ENCODE measurements at places on chromosomes 5 and 9.

DNA sequence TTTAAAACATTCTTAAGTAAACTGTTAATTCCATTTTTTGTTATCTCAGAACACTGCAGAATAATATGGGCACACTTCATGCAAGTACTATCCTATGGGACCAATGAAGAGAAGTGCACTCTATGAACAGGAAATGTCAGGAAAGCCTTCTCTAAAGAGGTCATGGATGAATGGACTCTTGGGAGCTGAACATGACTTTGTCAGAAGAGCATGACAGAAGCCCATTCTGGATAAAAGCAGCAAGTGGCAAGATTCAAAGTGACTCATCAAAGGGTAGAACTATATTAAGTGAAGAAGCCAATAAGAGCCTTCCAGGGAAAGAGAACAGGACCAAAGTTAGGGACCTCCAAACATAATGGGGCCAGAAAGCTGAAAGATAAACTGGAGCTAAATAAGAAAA, 94.0 kb downstream of the RAPGEF6 start:
- peak; percentile 30 for DNase-seq

- no peak for DNase-seq
Measured at GRCh38 chr9:97856857-97857605, 4.0 kb downstream of the FOXE1 start.

DNA sequence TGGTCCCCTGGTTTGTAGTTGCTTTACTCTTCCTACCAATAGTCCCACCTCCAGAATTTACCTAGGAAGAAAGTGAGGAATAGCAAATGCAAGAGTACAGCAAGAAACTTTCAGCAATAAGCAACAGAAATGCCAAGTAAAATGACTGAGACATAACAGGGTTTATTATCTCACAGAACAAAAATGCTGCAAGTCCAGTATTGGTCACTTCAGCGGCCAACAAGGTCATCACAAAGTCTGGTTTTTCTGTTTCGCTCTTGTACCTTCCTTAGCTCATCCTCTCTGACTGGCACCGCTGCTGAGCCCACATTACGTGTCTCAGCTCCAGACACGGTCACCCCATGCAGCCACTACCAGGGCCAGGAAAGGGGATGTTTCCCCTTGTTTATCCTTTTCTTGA, 82.7 kb downstream of the RFK start:
- no peak for DNase-seq

DNA sequence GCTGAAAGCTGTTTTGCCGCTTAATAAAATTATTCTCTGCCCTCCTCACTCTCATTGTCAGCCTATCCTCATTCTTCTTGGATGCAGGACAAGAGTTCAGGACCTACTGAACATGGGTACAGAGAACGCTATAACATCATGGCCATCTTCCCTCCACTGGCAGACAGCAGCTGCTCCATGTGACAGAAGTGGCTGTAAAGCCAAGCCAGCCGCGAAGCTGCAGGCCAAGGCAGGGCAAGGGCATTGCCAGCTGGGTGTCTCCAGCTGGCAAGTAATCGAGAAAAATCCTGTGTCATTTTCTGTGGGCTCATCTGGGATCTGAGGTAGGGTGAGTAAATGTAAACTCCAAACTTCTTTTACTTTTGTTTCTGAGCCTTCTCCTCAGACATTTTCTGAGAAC, 84.8 kb downstream of the SLC25A46 start:
- no peak for DNase-seq

DNA sequence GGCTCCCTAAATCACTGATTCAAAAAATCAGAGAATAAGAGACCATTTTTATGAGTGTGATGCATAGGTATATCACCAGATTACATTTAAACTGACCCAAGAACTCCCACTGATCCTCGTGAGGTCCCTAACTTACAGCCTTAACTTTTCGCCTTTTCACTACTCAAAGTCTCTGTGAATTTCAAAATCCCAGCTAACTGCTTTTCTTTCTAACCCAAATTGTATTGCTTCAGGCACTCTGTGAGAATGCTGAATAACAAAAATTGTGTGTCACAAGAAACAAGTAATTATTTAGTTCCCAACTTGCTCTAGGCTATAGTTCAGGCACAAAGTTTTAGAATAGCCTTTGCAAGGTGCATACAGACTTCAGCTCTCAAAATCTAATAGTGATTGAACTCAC, 368.6 kb downstream of the CHSY3 start:
- no peak for DNase-seq

DNA sequence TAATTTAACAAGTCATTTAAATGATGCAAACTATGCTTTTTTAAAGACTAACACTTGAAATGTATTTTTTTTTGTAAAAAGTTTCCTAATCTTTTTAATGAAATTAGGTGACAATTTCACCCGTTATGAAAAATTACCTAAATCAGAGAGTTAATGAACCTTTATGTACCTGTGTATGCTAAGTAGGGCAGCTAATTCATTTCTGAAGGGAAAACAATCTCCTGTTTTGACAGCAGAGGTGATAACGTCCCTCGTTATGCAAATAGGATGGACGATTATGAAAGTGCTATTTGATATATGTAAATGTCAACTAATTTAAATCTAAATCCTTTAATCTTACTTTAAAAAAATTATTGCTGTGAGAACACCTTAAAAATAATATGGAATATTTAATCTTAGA, 58.8 kb downstream of the MEF2C start:
- DNase-seq: no peak

- no peak for DNase-seq
Measured at GRCh38 chr9:26956860-26957233, 635 bp downstream of the IFT74 start.

- DNase-seq: no peak
Measured at GRCh38 chr9:71901695-71902597, 9.0 kb downstream of the ABHD17B start.

GRCh38 chr5:101838435-101838834, 457.6 kb downstream of the SLCO4C1 start:
- DNase-seq: no peak

GRCh38 chr5:90421136-90421535, 11.6 kb upstream of the CETN3 start:
- DNase-seq: peak; percentile 58

DNA sequence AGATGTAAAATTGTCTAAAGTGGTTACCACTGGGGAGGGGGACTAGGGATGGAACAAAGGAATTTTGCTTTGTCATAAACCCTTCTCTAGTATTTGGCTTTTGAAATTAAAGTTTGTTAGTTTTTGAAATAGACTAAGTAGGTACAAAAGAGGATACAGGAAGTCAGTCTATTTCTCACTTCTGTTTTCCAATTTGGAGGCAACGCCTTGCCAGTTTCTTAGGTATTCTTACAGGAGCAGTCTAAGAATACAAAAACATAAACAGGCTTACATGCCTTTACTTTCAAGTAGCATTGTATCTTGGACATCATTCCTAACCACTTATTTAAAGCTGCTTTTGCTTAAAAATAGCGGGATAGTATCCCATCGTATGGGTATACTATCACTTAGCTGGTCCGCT, 34.4 kb downstream of the ALG2 start:
- no peak for DNase-seq

DNA sequence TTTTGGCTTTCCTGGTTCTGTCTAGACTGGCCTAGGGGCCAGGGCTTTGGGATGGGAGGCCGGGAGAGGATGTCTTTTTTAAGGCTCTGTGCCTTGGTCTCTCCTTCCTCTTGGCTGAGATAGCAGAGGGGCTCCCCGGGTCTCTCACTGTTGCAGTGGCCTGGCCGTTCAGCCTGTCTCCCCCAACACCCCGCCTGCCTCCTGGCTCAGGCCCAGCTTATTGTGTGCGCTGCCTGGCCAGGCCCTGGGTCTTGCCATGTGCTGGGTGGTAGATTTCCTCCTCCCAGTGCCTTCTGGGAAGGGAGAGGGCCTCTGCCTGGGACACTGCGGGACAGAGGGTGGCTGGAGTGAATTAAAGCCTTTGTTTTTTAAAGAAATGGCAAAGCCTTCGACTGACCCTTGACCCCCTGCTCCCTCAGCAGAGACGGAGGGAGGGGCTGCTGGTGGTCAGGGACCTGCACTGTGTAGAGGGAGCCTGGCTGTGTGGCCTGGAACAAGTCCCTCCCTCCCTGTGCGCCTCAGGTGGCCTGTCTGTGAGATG, 11.1 kb downstream of the FPGS start:
- DNase-seq: no peak

- no peak for DNase-seq
Measured at GRCh38 chr9:124671861-124672260, 99.2 kb downstream of the NR6A1 start.

- DNase-seq: peak; percentile 58
Measured at GRCh38 chr5:127203818-127204217, 86.8 kb upstream of the MEGF10 start.

GRCh38 chr5:153088538-153088937, 401.9 kb upstream of the GRIA1 start:
- DNase-seq: no peak

DNA sequence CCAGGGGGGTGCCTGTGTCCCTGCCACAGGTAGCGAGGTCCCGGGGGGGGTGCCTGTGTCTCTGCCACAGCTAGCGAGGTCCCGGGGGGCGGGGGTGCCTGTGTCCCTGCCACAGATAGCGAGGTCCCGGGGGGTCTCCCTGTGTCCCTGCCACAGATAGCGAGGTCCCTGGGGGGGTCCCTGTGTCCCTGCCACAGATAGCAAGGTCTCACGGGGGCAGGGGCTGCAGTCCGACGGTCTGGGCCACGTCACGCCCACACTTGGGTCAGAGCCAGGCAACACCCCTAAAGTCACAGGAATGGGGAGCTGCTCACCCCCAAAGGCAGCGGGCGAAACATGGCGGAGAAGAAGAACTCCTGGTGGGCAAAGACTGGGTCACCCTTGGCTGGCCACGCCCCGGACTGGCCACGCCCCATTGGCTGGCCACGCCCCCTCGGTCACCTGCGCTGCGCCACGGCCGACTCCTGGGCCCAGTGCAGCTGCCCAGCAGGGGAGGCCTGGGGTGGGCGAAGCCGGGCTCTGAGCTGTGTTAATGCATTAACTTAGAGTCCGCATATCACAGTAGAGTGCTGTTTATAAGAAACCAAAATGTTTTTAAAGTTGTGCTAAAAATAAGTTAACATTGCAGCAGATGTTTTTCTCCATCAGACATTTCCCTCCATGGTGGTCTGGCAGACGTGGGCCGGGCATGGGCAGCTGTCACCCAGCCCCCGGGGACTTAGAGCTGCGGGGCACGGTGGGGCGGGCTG, 7.0 kb downstream of the NOXA1 start:
- peak; percentile 44 for DNase-seq

GRCh38 chr9:69028754-69029153, 6.8 kb upstream of the FXN start:
- no peak for DNase-seq

GRCh38 chr5:171306166-171306565, 2.9 kb upstream of the TLX3 start:
- no peak for DNase-seq

GRCh38 chr5:133934822-133935666, 33.4 kb downstream of the C5orf15 start:
- DNase-seq: no peak

DNA sequence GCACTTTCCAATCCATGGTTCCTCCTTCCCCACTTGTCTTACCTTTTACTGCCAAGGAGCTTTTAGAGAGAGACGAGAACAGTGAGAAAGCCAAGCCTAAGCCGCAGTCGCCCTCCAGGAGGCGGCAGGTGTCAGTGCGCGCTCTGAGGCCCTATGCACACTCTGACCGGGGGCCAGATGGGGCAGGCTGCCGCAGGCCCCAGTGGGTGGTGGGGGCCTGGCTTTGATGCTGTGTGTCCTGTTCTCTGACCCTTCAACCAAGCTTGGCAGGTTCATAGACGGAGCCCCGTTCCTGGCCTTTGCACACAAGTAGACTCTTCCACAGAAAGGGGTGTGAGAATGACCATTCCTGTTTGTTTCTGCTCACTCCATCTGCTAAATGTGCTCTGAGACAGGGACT, 77.3 kb downstream of the WNK2 start:
- no peak for DNase-seq

DNA sequence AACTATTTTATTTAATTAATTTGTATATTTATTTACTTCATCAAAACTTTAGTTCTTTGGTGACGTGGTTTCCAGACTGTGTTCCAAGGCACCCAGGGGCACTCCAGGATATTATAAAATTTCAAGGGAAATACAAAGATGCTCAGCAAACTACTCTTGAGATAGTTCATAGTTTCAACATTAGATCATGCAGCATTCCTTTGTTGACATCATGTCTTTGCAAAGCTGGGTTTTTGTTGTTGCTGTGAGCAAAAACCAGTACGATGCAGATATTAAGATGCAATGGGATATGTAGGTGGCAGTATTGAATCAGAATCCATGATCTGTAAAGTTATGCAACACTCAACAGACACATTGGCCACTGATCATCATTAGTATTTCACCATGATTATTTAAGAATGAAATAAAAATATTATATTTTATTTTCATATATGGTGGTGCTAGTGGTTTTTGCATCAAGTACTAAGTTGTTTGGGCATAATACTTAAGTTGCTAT, 219.7 kb downstream of the ADCY2 start:
- DNase-seq: peak; percentile 48

DNA sequence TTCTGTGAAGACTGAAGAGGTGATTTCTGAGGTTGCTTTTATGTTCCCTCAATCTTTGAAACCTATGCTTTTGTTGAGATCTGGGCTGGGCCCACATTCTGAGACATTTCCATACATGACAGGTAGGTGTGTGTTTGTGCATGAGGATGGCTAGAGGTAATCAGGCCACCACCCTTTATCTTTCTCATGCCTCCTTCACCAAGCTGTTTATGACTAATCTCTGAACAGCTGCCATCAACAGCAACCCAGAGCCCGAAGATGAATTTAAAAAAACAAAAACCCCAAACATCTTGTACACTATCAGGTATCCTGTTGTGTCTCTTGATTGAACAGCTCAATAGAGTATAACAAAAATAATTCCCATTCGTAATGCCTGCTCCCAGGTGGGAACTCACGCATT, 12.6 kb upstream of the C5orf46 start:
- no peak for DNase-seq

DNA sequence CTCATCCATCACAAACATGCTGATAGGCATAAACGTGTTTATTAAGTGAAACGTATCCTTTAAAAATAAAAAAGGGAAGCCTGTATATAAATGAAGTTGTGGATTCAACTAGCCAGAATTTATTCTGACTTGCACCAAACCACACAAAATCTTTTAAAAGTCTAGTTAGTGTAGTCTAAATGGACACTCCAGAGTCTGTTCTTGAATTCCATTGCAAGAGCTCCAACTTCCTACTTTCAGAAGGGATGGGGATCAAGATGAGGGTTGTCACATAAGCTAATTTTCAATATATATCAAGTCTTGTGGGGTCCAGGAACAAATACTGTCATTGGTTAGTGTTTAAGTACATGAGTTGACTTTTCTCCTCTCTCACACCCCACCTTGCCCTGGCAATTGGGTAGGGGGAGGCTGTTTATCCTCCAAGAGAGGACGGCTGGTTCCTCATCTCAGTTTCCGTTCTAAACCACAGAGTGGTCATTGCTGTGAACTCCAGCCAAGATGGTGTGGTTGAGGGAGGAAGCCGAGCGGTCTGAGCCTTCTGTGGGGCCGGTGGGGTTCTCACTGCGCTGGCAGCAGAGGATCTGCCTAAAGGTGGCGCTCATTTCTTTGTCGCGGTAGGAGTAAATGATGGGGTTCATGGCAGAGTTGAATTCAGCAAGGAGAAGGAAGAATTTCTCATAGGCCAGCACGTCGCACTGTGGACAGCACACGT, 163.2 kb downstream of the LPAR1 start:
- DNase-seq: peak; percentile 61
